Panc1 (cell line): ENCODE measurements at places on chromosomes 4 and X.

- no peaks in the 10 kb centered on the region for H3K36me3 ChIP-seq
- no peak overlapping the region for H3K4me3 ChIP-seq
- no peaks in the 10 kb centered on the region for H3K4me1 ChIP-seq
Observed at GRCh38 chr4:107755841-107756356, 35.9 kb upstream of the PAPSS1 start.

DNA sequence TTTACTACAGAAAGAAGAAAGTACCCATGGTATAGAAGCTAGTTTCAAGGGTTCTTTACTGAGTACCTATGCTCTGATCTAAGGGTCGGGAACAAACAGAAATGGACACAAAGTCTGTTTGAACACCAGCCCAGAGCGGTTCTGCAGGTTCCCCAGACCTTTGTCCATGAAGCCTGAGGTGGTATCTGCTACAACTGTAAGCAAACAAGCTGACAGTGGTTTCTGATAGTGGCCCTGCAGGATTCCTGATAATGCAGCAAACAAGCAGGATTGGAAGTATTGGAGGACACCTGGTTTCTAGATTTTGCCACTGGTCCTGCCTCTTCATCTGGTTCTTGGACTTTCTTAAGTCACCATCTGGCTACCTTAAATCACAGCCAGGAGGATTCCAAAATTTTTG is 23.7 kb downstream of the SMPX start:
- no peaks in the 10 kb centered on the region for H3K36me3 ChIP-seq
- no peaks in the 10 kb centered on the region for H3K4me1 ChIP-seq
- no peak overlapping the region for H3K4me3 ChIP-seq
- no peak overlapping the region for H3K27ac ChIP-seq
- no peak for DNase-seq

GRCh38 chrX:19602866-19603622 is 87.7 kb upstream of the MAP3K15 start:
- H3K4me1 ChIP-seq: no peaks in the 10 kb centered on the region
- no peak for DNase-seq
- H3K4me3 ChIP-seq: no peak overlapping the region
- H3K36me3 ChIP-seq: no peaks in the 10 kb centered on the region
- H3K27me3 ChIP-seq: no peaks in the 10 kb centered on the region

DNA sequence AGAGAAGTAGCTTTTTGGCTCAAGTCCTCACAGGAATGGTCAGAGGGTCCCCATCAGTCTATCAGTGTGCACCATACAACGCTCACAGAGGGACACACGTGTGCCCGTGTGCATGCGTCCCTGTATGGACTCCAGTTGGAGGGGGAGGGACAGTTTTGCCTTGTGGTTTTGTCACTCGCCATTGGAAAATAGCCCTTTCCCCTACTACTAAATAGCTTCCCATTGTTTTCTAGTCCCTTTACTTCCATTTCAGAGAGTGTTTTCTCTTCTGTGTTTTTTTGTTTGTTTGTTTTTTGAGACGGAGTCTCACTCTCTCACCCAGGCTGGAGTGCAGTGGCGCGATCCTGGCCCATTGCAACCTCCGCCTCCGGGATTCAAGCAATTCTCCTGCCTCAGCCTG is 34.9 kb downstream of the WDR13 start:
- no peak for DNase-seq
- no peak overlapping the region for H3K27ac ChIP-seq
- H3K4me1 ChIP-seq: peaks cover 4% of the 10 kb centered on the region; the same call in 1 of the 2 replicates
- no peaks in the 10 kb centered on the region for H3K27me3 ChIP-seq

DNA sequence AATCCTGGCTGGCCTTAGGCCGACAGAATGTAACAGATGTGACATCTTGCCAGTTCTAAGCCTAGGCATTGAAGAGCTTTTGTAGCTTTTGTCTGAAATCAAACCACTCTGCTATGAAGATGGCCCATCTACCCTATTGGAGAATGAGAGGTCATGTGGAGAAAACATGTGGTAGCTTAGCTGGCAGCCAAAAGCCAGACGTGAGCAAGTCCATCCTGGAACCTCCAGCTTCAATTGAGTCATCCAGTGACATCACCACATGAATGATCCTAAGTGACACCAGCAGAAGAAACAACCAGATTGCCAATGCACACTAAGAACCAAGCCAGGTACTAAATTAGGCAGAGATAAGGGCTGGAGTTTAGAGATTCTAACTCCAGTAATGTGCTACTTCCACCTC is 154.8 kb upstream of the ZFP42 start:
- no peak overlapping the region for H3K27ac ChIP-seq
- H3K27me3 ChIP-seq: no peaks in the 10 kb centered on the region
- H3K36me3 ChIP-seq: no peaks in the 10 kb centered on the region
- no peak overlapping the region for H3K4me3 ChIP-seq

DNA sequence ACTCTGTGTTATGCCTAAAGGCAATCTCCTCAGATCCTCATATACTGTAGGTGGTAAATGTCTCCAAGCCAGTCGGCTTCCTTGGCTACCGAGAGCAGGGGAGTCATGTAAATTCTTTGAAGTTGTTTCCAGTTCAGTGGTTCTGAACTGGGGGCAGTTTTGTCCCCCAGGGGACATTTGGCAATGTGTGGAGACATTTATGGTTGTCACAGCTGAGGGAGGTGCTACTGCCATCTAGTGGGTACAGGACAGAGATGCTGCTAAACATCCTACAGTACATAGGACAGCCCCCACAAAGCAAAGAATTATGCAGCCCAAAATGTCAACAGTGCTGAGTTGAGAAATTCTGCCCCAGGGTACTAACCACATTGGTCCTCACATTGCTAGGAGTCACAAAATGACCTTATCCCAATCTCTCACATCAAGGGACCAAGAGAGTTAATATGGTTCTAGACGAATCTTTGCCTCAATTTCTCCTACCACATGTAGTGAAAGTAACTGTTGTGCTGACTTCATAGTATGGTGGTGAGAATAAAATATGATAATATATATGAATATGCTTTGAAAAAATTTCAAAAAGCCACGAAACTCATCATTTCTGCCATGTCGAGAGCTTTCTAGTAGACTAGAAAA is 104.4 kb upstream of the ARHGAP24 start:
- peak; percentile 35 for DNase-seq
- no peaks in the 10 kb centered on the region for H3K36me3 ChIP-seq
- H3K4me1 ChIP-seq: no peaks in the 10 kb centered on the region
- H3K27me3 ChIP-seq: no peaks in the 10 kb centered on the region

- DNase-seq: no peak
- H3K4me1 ChIP-seq: no peaks in the 10 kb centered on the region
- no peak overlapping the region for H3K27ac ChIP-seq
- no peaks in the 10 kb centered on the region for H3K36me3 ChIP-seq
Observed at GRCh38 chr4:3324093-3324815, 31.4 kb downstream of the RGS12 start.

DNA sequence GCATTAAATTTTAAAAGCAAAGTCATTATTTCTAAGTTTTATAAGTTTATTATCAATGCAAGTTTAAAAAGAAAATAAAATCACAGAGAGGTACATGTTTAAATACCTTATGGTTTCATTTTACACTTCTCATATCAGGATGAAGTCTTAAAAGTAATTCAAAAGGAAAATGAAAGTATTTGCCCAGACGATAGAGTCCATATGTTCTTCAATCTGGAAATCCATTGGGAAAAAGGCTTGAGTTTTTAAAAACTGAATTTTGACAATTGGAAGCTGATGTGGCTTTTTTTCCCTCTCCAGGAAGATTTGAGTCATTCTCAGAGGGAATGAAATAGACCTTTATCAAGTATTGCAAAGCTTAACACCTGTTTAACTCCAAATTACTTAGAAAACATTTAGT is 37.1 kb downstream of the MAB21L2 start:
- H3K4me3 ChIP-seq: no peak overlapping the region
- H3K27ac ChIP-seq: no peak overlapping the region
- DNase-seq: no peak
- H3K27me3 ChIP-seq: no peaks in the 10 kb centered on the region

- H3K4me1 ChIP-seq: no peaks in the 10 kb centered on the region
- H3K27me3 ChIP-seq: no peaks in the 10 kb centered on the region
- H3K27ac ChIP-seq: no peak overlapping the region
- no peak overlapping the region for H3K4me3 ChIP-seq
- H3K36me3 ChIP-seq: no peaks in the 10 kb centered on the region
- no peak for DNase-seq
Observed at GRCh38 chr4:155878611-155879010, 12.5 kb upstream of the ASIC5 start.

- no peaks in the 10 kb centered on the region; the same call in 1 of the 2 replicates for H3K4me1 ChIP-seq
- no peak overlapping the region for H3K4me3 ChIP-seq
- H3K27ac ChIP-seq: peak overlapping the region; percentile 31; the same call in 1 of the 2 replicates
- H3K36me3 ChIP-seq: no peaks in the 10 kb centered on the region
Observed at GRCh38 chrX:136823175-136823574, 42.4 kb upstream of the ARHGEF6 start.
